ENCODE measurements at places on chromosomes 12 and 14.

DNA sequence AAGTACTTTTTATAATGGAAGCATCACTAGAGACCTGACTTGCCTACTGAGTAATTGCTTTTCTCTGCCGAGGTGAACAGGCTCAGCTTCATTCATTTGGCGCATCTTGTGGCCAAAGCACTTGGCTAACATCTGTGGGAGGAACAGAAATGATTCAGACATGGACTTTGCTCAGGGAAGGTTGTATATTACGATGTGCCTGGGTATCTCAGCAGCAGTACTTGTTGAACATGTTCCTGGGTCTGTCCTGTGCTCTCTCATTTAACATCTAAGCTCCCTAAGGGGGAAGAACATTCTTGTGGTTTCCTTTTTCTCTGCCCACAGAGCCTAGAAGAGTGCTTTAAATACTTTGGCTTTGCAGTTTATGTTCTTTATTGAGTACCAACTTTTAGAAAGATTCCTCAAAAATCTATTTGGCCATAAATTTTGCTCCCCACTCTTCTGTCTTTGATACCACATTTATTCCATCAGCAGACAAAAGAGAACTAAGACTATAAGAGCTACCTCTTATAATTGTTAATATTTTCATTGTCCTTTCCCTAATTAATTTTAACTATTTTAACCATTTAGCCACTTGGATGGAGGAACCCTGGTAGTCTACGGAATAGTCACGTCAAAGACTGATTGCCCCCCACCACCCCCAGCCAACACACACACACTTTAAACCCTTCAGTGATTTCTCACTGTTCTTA lies 101.2 kb upstream of the EGLN3 start:
- no peak for DNase-seq

DNA sequence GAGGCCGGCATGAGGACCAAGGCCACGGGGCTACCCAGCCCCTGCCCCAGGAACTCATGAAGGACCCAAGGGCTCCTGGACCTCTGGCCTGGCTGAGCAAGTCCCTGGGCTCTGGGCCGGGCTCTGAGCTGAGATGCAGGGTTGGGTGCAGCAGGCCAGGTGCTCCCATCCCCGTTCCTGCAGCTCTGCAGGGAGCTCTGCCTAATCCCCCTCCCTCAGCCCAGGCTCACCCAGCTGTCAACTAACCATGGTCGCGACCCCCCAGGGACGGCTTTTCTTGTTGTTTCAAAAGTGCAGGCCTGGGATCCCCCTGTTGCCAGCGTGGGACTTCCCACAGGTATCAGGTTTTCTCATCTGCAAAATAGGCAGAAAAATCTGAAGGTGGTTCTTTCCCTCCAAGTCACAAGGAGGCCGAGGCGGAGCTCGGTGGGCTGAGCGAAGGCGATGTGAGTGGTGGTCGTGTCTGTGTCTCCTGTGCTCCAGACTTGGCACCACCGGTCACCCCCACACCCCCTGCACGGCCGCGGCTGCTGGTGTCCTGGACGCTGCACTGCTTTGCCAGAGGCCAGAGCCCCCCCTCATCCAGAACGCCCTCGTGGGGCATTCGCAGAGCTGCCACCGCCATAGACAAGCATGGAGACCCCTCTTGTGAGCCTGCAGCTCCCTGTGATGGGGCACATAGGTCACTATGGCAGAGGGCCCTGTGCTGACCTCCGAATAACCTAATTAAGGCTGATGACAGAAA lies 22.5 kb upstream of the GALNT9 start:
- DNase-seq: no peak

GRCh38 chr12:12654691-12655460 lies 41.1 kb downstream of the GPR19 start:
- DNase-seq: no peak

- DNase-seq: no peak
These were observed 29.0 kb downstream of the PAPLN start for GRCh38 chr14:73266317-73266716.

DNA sequence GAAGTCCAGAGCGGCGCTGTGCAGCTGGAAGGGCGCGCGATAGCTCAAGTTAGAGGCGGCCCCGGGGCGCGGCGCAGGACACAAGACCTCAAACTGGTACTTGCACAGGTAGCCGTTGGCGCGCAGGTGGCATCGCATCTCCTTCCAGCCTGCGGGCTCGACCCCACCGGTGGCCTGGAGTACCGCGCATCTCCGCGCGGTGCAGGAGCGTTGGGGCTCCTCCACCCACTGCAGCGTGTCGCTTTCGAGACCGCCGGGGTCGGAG lies 553 bp downstream of the CLEC14A start:
- no peak for DNase-seq

DNA sequence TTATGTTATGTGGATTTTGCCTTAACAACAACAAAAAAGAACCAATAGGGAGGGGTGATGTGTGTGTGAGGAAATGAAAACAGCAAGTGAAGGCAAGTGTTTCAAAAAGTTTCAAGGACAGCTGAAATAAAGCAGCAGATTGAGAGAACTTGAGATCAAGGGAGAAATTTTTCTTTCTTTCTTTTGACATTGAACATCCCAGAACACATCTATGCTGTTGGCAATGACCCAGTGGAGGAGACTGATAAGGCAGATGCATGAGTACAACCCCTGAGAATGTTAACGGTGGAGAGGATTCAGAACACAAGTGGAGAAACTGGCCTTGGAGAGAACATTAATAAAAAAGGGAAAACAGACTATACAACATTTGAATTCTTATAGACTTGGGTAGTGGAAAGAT lies 2.9 kb downstream of the LLPH start:
- no peak for DNase-seq

DNA sequence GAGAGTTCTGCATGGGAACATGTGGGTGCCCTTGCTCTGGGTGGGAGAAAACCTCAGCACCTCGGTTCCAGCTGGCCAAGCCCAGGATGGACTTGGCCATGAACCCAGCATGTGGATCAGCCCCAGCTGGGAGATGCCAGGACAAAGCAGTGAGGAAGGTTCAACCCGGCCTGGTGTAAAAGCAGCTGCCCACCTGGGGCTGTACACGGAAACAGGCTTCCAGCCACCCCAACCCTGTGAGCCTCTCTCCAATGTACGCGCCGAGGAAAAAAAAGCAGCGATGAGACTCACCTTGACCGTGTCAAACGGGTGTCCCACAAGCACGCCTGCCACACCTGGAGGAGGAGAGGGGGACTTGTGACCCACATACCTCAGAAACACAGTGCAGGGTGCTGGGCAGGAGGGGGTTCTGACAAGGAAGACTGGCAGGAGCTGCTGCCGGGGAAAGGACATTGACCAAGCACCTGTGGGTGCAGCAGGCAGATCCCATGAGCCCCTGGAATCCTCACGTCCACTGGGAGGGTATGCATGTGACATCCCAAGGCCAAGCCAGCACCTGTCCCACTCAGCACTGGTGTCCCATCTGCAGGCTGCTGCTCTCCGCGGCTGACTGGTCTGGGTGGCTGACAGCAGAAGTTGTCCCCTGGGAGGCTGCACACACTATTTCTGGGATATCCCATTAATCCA lies 7.5 kb downstream of the SLC25A29 start:
- no peak for DNase-seq

GRCh38 chr12:82841487-82841904 lies 154.8 kb downstream of the TMTC2 start:
- no peak for DNase-seq

DNA sequence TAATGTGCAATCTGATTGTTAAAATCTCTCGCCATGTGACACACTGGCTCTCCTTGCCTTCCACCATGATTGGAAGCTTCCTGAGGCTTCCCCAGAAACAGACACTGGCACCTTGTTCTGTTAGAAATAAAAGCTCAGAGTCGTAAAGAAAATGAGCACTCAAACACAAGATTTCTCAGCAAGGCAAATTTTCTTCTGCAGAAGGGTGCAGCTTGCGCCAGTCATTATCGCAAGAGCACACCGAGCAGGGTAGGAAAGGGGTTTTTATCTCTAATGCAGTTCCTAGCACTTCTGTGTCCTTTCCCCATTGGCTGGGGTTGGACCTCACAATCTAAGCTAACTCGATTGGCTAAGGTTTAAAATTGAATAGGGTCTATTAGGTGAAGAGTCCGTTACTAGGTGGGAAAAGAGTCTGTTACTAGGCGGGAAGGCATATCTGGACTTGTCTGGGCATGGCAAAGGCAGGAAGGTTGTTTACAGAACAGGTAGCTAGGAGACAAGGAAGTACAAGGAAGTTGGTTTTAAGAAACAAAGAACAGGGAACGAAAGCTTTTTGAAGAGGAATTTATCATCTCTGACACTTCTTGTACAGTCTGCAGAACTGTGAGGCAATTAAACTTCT lies 62.6 kb upstream of the BICD1 start:
- DNase-seq: no peak

DNA sequence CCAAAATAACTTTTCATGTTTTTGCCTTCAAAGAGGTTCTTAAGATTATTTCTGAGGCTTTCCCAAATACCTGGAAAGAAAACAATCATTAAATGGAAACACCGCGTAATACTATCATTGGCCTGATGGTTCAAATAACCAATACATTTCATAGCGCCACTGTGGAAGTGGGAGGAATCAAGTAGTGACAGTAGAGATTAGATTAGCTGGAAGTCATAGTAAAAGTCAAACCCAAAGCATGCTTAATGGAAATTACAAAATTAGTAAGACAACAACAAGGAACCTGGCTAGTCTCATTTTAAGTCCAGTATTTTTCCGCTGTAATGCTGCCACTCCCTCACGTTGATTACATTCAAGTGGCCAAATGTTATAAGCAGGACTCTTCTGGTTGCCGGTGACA lies 41.5 kb upstream of the PLEKHG7 start:
- no peak for DNase-seq

GRCh38 chr12:64999148-64999425 lies 122.0 kb downstream of the WIF1 start:
- no peak for DNase-seq

DNA sequence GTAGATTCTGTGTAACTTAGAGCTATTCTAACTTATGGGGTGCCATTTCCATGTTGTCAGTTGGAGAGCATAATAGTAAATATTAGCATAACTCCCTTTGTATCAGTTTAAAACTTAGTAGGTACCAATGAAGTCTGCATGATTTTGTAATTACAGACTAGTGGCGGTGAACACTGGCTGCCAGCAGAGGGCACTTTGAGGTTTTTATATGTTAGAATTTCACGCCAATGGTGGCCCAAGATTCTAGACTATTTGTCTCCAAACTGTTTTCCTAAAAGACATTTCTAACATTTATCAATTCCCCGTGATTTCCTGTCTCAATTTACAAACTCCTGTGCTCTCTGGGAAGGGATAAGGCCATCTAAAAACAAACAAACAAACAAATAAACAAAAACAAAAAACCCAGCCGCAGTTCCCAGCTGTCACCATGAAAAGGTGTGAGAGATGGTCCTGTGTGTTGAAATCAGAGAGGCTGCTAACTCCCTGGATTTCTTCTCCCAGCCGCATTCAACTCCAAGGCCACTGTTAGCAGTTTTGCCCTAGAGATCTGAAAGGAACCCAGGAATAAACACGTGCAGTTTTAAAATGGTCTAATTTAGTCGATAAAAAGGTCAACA lies 57.6 kb downstream of the BRMS1L start:
- DNase-seq: peak; percentile 16

- no peak for DNase-seq
These were observed 587 bp upstream of the C12orf75 start for GRCh38 chr12:105329926-105330282.

GRCh38 chr12:115774148-115774895 lies 503.2 kb downstream of the MED13L start:
- DNase-seq: no peak

GRCh38 chr14:74652541-74652940 lies 40.5 kb upstream of the LTBP2 start:
- DNase-seq: no peak

All from hepatic stellate cell (primary cell).